Endothelial cell (in vitro differentiated cells): ENCODE measurements at places on chromosomes 7 and 10. TPM values are rescaled to one million over a fixed set of nuclear protein-coding genes. Genes with fewer than 3 reads are reported as not detected.

GRCh38 chr10:62527019-62527827 is 153.1 kb downstream of the ZNF365 start:
- no peak for DNase-seq

GRCh38 chr10:12981570-12981969 is 19.9 kb downstream of the CCDC3 start:
- DNase-seq, result no peak

DNA sequence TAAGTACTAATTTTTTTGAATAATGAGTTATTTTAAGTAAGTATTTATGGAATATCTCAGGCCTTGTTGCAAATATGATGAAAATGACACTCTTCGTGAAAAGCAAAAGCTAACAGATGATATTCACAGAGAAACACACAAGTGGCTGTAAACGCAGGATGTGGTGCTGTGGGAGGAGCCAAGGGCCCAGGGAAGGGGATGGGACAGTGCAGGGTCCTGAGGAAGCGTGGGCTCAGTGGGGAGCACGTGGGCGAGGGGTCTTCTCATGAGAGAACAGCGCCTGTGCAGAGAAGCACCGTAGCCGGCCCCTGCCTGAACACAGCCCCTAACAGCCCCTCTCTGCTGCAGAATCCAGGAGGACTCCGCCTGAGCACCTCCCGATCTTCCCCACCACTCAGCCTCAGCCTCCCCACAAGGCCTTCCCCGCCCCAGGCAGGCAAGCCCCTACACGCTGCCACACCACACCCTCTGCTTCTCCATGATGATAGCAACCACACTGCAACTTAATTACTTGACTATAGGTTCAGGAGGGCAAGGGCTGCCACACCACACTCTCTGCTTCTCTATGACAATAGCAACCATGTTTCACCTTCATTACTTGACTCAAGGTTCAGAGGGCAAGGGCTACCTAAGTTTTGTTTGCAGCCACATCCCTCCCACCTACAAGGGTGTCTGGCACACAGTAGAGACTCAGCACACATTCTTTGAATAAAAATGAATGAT is 152.6 kb upstream of the RNF32 start:
- no peak for DNase-seq

Gene UTF1
- 0.38 TPM for total RNA-seq

Gene C7orf25
- total RNA-seq, result 5.0 TPM

- DNase-seq, result no peak
Observed at GRCh38 chr7:30752979-30753378, 1.0 kb downstream of the INMT start.

Gene VPS50
- total RNA-seq, result 20.6 TPM

Gene RGR
- not detected for total RNA-seq

DNA sequence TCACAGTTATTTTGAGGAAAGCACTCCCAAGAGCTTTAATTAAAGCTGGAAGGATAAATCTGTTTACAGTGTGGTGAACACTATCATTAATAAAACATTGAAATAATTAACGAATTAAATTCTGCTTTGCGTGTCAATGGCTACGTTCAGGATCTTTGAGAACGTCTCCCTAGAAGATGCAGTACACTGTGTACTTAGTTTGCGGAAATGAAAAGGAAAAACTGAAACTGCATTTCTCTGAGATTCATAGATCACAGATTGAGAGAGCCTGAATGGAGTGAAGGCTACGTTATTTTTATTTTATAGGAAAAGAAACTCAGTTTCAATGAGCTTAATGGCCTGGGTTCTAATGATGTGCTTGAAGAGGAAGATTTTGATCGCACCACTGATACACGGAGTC is 85.3 kb downstream of the NRP1 start:
- no peak for DNase-seq
